GM04504 (cell line): ENCODE measurements at places on chromosomes 4 and X.

GRCh38 chrX:118526149-118526548, 30.5 kb downstream of the DOCK11 start:
- no peak for DNase-seq

DNA sequence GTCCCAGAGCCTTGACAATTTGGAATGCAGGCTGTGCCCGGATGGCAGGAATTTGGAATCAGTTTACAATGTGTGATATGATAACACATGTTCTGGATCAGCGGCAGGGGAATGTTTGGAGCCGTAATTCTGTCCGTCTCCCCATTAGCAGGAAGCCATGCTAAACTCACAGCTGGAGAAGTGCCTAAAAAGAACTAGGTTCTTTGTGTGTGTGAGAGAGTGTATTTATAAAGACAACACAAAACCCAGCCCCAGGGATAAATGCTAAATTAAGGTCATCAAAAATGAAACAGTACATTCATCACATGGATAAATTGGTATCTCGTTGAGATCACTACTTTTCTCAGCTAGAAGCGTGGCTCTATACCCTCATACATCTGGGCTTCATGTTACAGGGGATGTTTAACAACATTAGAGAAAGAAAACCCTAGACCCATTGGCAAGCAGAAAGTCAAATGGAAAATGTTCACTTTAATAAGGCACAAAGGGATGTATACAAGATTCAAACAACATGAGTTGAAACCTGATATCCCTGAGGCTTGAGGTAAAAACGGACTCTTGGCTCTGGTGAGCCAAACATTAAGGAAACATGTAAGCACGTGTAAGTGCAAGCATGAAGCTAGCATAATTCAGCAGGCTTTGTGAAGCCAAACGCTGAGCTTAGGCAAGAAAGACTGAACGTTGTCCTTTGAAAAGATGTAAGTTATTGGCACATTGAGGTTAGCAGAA, 18.0 kb upstream of the TMEM131L start:
- DNase-seq = no peak

DNA sequence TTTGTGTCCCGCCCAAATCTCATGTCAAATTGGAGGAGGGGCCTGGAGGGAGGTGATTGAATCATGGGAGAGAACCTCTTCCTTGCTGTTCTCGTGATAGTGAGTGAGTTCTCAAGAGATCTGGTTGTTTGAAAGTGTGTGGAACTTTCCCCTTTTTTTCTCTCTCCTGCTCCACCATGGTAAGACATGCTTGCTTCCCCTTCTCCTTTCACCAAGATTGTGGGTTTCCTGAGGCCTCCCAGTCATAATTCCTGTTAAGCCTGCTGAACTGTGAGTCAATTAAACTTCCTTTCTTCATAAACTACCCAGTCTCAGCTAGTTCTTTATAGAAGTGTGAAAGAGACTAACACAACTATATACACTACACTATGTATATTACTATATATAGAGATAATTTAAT, 697.8 kb upstream of the HS3ST1 start:
- DNase-seq = no peak

- no peak for DNase-seq
Measured at GRCh38 chrX:40091691-40092421, 5.9 kb downstream of the BCOR start.
